ENCODE measurements at places on chromosomes 12 and 14.
A peak's percentile ranks its signal among the peaks of the same experiment; 100 is the strongest.

DNA sequence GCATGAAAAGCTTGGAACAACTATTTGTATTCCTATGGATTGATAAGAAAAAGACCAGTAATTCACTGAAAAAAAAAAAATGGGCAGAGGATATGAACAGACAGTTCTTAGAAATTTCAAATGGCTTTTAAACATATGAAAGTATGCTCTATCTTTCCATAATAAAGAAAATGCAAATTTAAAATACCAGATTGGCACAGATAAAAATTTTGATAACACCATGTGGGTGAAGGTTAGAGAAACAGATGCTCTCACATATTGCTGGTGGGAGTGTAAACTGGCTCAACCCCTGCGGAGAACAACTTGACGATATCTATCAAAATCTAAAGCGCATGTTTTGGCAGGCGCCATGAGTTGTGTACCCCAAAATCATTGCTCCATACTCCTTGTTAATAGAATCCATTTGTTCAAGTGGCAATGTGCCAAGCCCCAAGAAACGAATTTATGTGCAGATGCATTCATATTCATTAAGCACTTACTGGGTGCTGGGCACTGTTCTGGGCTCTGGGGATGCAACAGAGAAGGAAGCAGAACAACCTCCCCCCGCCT lies 29.5 kb upstream of the TMPO start:
- DNase-seq: no peak

DNA sequence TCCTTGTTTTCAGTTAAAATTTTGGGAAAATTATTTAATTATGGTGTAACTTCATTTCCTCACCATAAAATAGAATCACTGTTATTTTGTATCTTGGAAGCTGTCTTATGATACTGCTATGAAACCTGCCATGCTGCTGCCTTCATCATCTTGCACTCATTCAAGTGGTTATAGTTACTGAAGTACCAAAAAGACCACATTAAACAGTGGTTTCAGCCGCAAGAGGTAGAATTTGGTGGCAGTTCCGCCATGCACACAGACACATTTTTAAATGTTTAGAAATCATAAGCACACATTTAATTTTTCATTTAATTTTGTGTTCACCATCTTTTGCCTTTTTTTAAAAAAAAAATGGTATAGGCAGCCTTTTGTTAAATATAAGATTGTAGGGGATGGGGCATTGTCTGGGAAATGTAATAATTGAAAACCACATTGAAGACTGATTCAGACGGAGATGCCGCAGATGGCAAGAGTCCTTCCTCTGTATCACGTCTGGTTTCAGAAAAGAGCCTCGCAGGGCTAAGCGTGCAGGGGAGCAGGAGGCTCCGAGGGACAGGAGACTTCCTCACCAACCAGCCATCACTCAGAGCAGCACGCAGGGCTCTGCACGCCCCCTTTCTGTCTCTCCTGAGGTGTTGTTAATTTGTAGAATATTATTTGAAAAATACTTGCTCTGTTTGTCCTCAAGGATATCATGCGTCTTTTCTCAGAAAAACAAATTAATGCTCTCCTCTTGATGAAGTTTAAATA lies 115.2 kb upstream of the PELI2 start:
- DNase-seq: peak; percentile 60

GRCh38 chr12:80235944-80236343 lies 136.6 kb downstream of the OTOGL start:
- DNase-seq: no peak

- no peak for DNase-seq
Measured at GRCh38 chr12:77060883-77061240, 4.5 kb downstream of the E2F7 start.

DNA sequence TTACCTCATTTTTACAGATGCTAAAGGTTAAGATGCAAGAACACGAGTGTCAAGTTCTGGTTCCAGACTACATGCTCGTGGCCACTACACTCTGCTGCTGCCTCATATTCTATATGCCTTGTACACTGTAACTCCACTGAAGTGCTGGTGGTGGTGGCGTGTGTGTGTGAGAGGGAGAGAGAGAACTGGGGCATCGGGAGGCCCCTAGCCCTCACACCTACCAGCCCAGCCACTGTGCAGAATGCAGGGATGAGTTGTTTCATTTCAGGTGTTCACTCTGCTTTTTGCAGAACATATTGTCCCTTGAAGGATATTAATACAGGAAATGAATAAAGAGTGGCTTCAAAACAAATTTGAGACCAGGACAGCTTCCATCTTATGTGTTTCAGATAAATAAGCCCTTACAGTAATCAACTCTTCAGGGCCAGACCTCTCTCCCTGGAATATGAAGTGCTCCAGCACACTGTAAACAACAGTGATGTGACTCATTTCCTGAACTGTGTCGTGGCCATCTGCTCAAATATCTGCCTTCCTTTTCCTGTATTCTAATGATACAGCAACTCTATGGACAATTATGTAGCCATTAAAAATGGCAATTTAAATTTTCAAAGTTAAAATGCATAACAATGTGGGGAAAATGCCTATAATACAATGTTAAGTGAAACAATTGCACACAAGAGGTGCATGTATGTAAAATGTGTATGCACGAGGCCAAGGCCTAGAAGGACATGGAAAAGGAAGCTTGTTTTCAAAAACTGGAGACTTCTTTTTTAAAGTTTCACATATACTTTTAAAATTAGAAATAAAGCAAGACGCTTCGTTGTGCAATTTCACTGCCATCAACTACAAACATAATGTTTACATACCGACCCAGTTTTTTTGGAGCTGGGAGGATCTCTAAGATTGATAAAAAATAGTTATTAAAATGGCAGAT lies 215.4 kb downstream of the PELI2 start:
- DNase-seq: no peak

DNA sequence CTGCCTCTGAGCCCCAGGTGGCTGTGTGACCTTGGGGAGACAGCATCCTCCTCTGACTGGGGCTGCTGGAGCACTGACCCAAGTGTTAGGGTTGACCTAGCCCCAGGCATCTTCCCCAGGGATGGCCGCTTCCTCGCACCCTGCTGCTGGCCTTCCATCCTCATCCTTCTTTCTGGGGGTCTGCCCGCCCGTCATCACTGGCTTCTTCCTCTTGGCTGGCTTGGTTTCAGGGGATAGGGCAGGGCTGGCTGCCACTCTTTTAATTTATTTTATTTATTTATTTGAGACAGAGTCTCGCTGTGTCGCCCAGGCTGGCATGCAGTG lies 3.5 kb downstream of the TEDC1 start:
- no peak for DNase-seq

- no peak for DNase-seq
Measured at GRCh38 chr14:80233470-80234089, 22.3 kb upstream of the DIO2 start.

DNA sequence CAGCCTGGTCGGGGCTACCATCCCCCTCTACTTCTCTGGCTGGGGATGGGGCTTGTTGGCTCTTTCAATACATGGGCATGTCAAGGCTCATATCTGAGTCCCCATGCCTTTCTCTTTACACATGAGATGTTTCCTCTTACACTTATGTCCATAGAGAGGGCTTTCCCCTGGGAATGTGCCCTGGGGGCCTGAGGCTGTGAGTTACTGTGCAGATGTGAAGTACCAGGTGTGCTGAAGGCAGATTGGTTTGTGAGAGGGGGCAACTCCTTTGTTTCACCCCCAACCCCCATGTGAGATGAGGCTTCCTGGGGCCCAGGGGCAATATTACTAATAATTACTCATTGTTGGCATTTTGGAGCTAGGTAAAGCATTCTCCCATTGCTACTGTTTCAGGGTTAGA lies 32.8 kb downstream of the NRXN3 start:
- DNase-seq: no peak

DNA sequence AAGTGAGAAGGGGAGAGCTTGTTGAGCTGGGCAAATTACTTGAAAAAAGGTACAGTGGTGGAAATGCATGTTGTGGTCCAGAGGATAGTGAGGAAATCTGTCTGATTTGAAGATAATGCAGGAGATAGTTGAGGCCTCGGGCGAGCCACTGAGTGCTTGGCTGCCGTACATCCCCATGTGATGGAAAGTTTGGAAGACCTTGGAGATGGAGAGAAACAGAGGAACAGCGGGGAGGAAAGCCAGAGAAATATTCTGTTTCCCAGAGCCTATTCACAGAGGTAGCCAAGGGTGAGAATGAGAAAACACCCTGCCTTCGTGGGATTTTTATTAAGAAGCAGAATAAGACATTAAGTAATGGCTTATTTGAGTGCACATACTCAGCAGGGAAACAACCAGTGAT lies 498.2 kb downstream of the BCL11B start:
- no peak for DNase-seq

DNA sequence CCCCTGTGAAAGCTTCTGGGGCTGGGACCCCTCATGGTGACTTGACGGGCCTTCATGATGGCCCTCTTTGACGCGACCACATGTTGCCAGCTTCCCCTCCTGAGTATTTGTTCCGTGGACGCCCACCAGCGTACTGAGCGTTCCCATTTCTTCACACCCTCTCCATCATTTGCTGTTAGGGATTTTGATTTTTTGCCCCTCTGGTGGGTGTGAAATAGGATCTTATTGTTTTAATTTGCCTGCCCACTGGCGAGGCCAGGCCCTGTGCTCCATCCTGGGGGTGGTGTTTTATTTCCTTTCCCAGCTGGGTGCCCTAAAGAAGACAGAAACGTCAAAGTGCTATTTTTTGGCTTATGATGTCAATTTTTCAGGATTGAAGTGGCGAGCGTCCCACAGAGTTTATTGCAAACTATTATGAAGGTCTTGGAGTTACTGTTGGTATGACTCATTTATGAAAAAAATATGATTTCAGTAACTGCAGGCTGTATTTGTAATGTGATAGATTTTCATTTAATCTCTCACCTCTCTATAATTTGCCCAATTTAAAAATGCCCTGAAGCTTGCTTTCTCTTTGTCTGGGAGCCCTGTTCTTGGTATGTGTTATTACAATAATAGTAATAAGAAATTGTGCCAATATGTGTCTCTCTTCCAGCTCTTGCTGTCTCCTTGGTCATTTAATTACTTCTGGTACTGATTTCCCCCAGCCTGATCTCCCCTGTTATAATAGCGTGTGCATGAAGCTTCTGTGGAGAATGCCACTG lies 99.6 kb downstream of the SLC25A47 start:
- DNase-seq: no peak

- no peak for DNase-seq
Measured at GRCh38 chr12:61254225-61254624, 1006.0 kb upstream of the USP15 start.

GRCh38 chr14:57323721-57324120 lies 55.0 kb downstream of the AP5M1 start:
- DNase-seq: no peak

DNA sequence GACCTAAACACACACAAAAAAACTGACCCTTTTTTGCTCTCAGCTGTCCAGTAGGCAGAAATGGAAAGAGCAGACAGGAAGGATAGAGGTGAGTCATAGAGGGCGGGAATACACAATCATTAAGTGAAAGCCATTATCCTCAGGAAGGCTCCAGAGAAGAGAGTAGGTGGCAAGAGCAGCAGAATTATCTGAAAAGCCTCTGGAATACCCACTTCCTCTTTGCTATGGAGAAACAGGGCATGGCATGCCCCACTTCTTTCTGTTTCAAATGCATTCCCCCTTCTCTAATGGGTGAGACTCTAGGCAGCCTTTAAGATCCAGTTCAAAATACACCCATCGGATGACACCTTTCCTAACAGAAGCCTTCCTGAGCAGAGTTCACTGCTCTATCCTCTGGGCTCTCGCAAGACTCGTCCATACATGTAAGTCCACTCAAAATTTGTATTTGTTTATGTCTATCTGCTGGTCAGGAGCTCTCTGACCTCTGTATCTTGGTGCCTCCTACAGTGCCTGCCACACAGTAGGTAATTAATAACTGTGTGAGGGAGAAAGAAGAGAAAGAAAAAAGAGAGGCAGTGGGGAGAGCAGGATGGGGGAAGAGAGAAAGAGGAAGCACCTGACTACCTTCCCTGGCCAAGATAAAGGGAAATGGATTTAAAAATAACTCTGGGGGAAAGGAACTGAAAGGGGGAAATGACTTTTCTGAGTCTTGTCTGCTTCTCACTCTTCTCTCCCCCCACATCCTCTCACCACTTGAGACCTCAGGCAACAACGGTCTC lies 8.5 kb downstream of the KLHL33 start:
- no peak for DNase-seq

GRCh38 chr14:67191768-67192290 lies 2.6 kb downstream of the GARIN2 start:
- DNase-seq: no peak

GRCh38 chr12:132804426-132804861 lies 24.2 kb downstream of the GOLGA3 start:
- no peak for DNase-seq

DNA sequence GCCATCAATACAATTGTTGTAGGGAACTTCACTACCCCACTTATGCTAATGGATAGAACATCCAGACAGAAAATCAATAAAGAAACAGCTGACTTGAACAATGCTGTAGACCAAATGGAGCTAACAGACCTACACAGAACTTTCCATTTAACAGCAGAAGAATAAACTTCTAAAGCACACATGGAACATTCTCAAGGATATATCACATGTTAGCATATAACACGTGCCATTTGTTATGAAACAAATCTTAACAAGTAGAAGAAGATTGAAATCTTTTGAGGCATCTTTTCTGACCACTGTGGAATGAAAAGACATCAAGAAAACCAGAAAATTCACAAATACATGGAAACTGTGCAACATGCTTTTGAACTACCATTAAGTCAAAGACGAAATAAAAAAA lies 62.5 kb upstream of the RNU6-8 start:
- DNase-seq: no peak

GRCh38 chr12:13161172-13161571 lies 35.4 kb upstream of the EMP1 start:
- no peak for DNase-seq

- no peak for DNase-seq
Measured at GRCh38 chr14:71753976-71754375, 178.3 kb upstream of the RGS6 start.

DNA sequence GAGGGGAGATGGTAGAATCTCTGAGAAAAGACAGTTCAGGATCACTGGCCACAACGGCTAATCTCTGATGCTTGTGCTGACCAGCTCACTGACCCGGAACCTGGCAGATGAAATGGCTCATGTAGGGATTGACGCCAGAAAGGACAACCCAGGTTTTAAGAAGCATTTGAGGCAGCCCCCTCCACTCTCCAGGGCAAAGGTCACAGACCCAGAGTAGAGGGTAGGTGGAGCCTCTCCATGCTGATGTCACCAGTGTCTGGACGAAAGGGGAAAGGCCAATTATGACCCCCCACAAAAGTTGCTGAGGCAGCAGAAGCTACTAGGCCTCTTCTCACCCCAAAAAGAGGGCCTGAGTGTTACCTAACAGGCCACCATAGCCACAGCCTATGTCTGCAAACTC lies 1.2 kb downstream of the METTL1 start:
- no peak for DNase-seq
